Effector memory CD8-positive, alpha-beta T cell (primary cell): ENCODE measurements at places on chromosomes 1 and 21.
A peak's percentile ranks its signal among the peaks of the same experiment; 100 is the strongest.

DNA sequence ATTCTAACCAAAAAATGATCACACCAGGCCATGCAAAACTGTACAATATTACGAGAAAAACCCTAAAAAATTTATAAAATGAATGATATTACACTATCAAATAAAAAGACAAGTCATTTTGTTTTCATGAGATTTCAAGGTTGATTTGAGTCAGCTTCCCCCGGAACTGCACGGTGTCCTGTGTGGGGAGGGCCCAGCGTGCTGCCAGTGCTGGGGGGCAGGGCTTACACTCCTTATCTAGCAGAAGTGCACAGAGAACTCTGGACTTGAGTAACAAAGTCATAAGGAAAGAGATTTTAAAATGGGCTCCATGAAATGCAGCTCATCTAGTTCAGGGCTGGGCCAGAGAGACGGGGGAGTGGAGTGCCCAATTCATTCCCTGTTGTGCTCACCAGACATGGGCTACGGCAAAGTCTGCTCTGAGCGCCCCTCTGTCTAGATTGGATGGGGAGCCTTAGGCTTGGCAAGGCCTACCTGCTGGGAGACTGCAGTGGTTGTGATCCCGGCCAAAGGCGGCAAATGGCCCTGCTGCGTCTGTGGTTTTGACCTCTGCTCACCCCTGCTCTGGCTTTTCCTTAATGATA, 50.1 kb downstream of the COQ8A start:
- DNase-seq: no peak

DNA sequence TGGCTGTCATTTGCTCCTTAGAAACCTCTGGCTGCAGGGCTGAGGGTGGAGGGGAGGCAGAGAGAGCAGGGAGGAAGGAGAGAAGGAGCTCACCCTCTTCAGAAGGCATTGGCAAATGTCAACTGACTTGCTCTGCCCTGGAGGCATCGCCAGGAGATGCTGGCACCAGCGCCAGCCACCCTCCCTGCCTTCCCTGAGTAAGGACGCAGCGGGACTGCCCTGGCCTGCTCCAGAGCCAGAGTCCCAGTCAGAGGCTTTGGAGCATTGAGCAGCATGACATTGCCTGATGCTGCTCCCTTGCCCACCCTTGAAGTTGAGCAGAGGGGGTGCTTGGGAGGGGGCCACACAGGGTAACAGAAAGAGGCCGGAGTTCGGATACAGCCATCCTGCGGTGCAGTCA, 62.3 kb downstream of the DISP3 start:
- DNase-seq: no peak

DNA sequence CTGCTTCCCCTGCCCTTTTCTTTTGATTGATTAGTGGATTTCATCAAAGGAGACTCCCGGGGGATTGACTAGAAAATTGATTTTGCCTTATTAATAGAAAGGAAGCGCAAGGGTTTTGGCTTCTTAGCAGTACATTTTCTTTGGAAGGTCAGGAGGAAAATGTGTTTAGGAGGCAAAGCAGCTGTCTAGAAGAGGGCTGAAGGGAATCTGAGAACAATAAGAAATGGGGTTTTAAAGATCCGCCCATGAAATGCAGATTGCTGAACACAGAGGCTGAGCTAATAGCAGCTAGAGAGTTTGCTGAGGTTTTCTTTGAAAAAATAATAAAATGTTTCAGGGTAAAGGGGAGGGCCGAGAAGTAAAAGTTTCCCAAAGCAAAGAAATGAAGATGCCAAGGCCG, 4.9 kb downstream of the SERTAD4 start:
- no peak for DNase-seq

DNA sequence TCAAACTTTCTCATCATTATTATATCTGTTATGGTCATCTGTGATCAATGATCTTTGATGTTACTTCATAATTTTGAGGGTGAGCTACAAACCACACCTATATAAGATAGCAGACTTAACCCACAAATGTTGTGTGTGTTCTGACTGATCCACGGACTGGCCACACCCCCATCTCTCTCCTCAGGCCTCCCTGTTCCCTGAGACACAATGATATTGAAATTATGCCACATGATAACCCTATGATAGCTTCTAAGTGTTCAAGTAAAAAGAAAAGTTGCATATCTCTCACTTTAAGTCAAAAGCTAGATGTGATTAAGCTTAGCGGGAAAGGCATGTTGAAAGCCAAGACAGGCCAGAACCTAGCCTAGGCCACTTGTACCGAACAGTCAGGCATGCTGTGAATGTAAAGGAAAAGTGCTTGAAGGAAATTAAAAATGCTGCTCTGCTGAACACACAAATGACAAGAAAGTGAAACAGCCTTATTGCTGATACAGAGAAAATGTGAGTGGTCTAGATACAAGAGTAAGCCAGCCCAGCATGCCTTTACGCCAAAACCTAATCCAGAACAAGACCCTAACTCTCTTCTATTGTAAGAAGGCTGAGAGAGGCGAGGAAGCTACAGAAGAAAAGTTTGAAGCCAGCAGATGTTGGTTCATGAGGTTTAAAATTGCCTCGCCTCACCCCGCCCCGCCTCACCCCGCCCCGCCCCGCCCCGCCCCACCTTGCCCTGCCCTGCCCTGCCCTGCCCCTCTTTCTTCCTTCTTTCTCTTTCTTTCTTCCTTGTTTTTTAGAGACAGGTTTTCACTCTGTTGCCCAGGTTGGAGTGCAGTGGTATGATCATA, 16.5 kb downstream of the CTSS start:
- DNase-seq: no peak

DNA sequence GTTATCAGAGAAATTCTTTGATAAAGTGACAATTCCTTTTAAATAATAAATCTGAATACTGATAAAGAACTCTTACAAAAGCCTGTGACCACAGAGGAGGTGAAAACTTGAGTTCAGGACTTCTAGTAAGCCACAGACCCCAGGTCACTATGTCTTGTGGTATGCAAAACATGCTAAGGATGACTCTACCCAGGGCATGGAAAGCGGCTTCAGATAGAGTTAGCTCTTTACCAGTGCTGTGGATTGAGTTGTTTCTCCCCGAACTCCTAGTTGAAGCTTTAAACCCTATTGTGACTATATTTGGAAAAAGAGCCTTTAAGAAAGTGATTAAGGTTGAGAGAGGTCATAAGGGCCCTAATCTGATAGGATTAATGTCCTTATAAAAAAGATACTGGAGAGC, 42.3 kb downstream of the HLX start:
- no peak for DNase-seq

DNA sequence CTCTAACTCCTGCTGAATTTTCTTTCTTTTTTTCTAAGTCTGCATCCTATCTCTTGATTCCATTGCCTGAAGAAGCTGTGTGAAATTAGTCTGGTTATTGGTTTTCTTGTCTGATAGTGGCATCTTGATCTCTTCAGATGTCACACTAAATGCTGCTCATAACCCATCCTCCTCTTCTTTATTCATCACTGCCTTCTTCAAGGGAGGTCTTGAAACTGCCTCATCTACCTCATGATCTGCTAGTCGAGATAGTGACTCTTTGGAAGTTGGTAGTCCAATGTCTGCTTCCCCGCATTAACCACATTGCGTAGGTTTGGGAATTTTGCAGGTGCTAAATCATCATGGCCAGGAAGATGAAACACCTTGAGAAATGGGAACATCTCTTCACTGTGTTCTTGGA, 15.7 kb downstream of the DYRK3 start:
- no peak for DNase-seq

DNA sequence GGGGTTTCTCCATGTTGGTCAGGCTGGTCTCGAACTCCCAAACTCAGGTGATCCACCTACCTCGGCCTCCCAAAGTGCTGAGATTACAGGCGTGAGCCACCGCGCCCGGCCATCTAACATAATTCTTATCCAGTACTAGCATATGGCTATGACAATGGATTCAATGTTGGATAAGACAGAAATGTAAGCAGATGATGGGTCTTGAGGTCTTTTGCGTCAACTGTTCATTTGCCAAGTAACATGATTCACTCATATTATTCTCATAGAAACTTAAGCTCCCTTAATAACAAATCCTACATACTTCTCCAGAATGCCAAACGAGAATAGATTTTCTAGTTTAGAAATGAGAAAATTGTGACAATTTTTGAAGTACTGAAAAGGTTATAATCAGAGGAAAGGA, 170.3 kb downstream of the RGS7 start:
- DNase-seq: no peak

GRCh38 chr1:26164036-26164860, 4.5 kb downstream of the C1orf232 start:
- DNase-seq: peak; percentile 51

- no peak for DNase-seq
These were observed 8.7 kb upstream of the PPP1R15B start for GRCh38 chr1:204420039-204421004.

DNA sequence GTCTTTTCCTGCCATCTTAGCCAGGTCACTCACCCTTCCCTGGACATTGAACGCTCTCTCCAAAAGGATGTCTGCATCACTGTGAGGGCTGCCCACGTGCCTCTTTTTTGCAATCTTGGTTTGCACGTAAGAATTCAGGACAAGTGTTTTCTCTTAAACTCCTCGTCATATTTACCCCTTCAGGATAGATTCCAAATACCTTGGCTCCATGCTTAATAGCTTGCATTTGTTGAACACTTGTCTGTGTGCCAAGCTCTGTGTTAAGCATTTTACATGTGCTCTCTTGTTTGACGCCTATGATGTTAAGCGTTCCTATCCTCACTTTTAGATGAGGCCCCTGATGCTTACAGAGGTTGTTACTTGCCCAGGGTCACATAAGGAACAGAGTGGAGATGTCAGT, 29.8 kb downstream of the RCSD1 start:
- DNase-seq: no peak

DNA sequence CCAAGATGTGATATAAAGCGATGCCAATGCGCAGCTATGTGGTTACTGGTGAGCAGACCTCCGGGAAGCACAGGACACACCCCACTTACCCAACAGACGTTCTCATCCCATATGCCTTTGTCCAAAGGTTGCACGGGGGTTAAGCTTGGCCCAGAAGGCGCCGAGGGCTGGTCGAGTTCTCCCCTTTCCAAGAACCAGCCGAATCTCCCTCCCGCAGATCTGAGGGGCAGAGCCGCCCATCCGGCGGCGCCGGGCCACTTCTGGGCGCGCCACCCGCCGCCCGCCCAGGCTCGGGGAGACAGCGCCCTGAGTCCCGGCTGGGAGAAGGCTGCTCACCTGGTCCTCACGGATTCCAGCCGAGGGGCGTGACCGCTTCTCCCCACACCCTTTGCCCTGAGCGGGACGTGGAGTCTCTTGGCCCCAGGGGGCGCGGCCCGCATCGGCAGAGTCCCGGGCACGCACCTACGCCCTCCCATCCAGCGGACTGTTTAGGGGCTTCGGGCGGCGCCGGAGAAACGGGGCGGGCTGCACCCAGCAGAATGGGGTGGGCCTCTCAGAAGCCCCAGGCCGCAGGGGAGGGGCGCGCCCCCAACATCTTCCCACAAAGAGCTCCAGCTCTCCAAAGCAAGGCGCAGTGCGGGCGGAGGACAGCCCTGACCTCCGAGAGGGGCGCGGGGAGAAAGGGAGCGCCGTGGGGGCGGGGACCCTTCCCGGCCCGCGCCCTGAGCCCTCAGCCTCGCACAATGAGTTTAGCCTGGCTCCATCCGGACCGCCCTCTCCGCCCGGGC, 615 bp downstream of the GPR161 start:
- DNase-seq: peak; percentile 12

DNA sequence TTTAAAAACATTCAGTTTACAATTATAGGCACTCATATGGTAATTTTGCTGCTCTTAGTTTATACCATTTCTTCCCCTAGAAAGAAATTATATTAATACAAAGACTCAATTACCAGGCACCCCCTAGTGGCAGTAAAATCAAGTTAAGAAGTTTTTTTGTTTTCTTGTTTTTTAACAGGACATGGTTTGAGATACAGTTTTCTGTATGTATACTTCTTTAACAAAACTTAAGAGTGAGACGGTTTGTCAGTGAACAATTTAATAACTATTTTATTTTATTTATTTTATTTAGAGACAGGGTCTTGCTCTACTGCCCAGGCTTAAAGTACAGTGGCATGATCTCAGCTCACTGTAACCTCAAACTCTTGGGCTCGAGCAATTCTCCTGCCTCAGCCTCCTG, 224.6 kb downstream of the FAF1 start:
- DNase-seq: no peak

GRCh38 chr1:56934430-56935060, 31.3 kb downstream of the C8B start:
- no peak for DNase-seq

GRCh38 chr1:109783436-109783835, 19.7 kb upstream of the EPS8L3 start:
- no peak for DNase-seq

DNA sequence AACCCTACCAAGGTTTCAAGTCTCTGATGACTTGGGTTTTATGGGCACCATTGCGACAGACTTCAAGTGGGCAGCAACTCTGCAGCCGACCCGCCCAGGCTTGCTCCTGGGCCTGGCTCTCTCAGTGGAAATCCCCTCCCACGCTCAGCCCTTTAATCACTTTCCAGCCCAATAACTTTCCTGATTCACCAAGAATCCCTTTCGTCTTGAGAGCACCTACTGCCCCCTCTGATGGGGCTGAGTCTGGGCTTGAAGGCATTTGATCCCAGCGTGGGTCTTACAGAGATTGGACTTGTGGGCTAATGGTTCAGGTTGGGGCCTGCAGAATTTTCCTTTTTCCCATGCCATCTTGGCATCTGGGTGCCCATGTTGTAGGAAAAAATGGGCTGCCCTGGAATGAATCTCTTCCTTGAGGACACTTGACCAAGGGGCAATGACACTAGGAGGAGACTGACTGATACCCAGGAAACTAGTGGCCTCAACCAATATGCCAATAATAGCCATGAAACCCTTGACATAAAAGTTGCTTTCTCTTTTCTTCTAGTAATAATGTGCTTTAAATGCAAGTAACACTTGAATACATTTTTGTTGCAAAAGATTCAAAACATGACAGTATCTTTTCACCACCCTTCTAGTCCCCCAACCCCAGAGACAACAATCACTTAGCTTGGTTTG, 7.8 kb upstream of the PHLDA3 start:
- no peak for DNase-seq

GRCh38 chr1:23964790-23965740, 5.4 kb downstream of the PNRC2 start:
- no peak for DNase-seq

DNA sequence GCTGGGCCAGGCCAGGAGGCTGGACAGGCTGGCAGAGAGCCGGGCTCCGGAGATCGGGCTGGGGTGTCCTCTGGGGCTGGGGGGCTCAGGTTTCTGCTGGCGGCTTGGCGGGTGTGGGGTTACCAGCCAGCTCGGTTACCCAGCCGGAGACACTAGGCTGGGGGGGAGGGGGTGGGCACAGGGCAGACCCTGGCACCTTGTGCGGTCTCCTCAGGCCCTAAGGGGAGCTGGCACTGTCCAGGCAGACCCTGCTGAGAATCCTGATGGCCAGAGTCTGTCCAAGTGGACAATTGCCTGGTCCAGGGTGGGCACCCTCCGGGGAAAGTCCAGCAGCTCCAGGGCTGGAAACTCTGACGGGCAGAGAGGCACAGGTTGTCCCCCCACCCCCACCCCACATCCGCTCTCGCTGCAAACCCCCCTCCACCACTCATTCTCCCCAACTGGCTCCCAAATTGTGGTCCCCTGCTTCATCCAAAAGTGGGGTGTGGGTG, 6.7 kb downstream of the ZBTB7B start:
- no peak for DNase-seq
